ENCODE measurements at places on chromosomes 4 and X. TPM values are rescaled to one million over a fixed set of nuclear protein-coding genes. Genes with fewer than 3 reads are reported as not detected.

UBQLN2 gene
- 21.1 TPM for total RNA-seq

KLHL34 gene
- not detected for total RNA-seq

TMEM271 gene
- total RNA-seq, result not detected

MFAP3L gene
- total RNA-seq, result 3.9 TPM

TACC3 gene
- total RNA-seq, result 89.8 TPM

LNX1 gene
- total RNA-seq, result 0.04 TPM

Measured in A549 treated with Mapracorat at 1 μM for 4 hours (cell line).